ENCODE measurements at places on chromosomes 1 and 21.

GRCh38 chr1:43009274-43009673, 50.6 kb upstream of the SLC2A1 start:
- no peak for DNase-seq

GRCh38 chr21:15753741-15754140, 24.0 kb downstream of the USP25 start:
- no peak for DNase-seq

- no peak for DNase-seq
These were observed 19.3 kb downstream of the F3 start for GRCh38 chr1:94522304-94522703.

- no peak for DNase-seq
These were observed 144.0 kb downstream of the FMN2 start for GRCh38 chr1:240235521-240236288.

DNA sequence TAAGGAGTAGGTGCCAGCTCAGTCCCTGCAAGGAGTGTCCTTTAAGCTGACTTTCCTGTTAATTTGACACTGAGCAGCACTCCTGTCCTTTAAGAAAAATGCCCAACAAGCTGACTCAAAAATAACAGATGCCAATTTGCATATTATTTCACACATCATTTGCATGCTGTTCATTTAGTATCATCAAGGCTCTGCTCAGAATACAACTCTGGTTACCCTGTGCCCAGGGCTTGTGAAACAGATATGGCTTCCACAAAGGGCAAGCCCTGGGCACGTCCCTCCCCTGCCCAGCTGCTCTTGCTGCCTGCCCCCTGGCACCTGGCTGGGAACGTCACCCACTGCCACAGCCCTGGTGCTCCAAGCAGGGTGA, 10.3 kb downstream of the KCNN3 start:
- no peak for DNase-seq

GRCh38 chr1:8171751-8172464, 145.8 kb upstream of the ERRFI1 start:
- DNase-seq = no peak

DNA sequence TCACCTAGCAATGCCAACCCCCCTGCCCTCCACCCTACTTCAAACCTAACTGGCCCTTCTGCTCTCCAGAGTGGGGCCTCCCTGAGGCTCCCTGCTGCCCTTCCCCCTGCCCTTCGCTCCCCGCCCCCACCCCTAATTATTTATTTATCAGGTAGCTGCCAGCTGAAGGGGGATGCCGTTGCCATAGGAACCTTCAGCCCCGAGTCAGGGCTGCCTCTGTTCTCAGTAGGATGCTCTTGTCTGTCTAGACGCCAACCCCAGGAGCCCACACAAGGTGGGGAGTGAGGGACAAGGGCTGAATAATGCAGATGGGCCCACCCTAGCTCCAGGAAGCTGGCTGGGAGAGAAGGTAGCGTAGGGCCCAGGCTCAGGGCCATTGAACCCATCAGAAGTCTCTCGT, 41.1 kb downstream of the NKAIN1 start:
- DNase-seq = no peak

All from stimulated activated CD4-positive, alpha-beta T cell treated with anti-CD3 and anti-CD28 coated beads, TNF-alpha, amount 100 ng/mL, for 1 hour (primary cell).